ENCODE measurements at places on chromosomes 2 and 18.

DNA sequence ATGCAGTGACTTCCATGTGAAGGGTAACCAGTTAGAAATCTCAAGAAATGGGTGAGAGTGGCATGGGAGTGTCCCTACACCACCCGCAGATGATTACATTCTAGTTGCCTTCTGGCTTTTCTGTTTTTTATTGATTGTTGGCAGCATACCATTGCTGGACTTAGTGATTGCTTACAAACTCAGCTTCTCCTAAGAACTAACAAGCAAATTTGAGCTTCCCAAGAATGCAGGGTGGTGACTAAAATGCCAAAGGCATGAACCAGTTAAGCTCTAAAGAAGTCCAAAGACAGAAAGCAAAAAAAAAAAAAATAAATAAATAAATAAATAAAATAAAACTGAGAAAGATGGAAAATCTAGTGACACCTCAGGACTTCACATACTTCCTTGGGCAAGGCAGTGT, 245.5 kb upstream of the PARD3B start:
- DNase-seq, result no peak

- no peak for DNase-seq
Observed at GRCh38 chr2:108916796-108917421, 72.1 kb downstream of the EDAR start.

DNA sequence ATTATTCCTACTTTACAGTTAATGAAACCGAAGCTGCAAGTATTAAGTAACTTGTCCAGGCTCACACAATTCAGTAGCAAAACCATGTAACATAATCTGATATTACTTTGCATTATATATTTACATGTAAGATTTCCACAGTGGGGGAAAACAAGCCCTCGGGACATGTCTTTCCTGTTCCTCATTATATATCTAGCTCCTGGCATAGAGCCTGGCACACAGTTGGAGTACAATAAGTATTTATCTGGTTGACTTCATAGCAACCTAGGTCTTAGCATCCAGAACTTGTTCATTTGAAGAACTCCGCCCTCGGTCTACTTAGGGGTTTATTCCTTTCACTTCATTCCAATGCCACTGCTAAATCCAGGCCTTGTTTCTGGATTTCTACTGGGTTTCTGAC, 1.6 kb upstream of the RBM45 start:
- no peak for DNase-seq

- DNase-seq, result no peak
Observed at GRCh38 chr2:33038799-33039198, 92.0 kb downstream of the LTBP1 start.

DNA sequence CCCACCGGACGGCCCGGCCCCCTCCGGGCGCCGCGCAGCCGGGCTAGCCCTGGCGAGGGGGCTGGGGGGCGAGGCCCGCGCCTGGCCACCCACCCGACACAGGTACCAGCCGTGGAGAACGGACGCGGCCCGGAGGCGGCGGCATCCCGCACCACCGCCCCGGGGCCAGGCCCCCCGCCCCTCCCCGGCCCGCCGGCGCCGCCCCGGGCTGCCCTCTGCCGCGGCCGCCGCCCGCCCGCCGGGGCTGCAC, 405 bp downstream of the SOS1 start:
- DNase-seq, result no peak

GRCh38 chr2:107407017-107407416, 419.7 kb upstream of the RGPD4 start:
- no peak for DNase-seq

DNA sequence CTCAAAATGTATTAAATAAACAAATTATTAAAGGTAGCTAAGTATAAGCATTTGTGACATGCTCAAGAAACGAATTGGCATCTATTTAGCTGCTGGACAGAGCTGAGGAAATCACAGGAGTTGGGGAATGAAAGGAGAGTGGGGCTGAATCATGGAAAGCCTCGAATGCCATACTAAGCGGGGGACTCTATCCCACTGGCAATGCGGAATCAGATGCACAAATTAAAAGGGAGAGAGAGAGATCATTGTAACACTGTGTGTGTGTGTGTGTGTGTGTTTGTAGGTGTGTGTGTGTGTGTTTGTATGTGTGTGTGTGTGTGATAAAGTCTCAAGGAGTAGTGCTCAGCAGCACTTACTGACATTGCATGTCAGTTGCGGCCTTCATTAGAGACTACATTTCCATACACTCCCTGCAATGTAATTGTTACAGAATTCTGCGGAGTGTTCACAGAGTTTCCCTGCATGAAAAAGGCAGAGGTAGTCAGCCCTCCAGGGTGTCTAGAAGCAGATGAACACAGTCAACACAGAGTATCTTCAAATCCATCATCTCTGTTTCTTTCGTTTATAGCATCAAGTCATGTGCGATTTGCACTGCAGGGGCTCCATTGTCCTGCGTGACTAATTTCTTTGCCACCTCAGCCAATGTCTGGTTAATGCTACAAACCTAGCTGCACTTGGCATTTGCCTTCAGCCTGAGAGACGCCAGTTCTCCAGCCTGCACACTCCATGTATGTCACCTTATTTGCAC, 111.7 kb upstream of the CYRIA start:
- DNase-seq, result no peak

GRCh38 chr2:210591663-210592062, 35.3 kb downstream of the CPS1 start:
- no peak for DNase-seq

DNA sequence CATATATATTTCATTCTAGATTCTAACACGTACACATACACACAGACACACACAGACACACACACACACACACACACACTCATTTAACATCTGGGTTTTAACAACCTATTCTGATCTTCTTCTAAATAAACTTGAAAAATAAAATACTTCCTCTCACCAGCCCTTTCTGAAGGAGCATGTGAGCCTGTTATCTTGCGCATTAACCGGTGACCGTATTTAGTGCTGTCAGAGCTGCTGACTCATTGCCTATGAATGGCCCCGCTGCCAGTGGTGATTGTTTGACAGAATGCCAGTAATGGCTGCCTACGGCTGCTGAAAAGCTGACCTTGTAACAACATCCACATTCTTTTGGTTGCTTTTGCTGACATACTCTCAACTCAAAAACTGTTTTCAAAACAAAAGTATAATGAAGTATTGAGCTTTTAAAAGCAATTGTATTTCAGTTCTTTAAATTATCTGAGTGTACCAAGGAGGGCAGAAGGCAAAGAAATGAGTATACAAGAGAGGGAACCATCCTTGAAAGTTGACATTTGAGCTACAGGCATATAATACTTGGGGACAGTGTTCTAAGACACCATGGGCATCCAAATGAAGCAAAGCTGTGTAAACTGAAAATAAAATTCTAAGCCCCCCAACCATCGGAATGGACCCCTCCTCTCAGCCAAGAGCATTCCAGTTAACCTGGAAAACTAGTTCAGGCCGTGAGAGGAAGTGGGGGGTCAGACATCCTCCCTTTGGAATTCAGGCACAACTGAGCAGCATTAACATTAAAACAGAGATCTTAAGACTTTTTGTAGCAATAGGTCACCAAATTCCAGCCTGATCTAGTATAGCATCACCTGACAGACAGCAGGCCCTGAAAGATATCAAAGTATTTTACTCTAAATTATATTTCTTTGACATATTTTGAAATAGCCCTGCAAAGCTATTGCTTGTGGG, 50.2 kb upstream of the DTNA start:
- peak; percentile 31 for DNase-seq

DNA sequence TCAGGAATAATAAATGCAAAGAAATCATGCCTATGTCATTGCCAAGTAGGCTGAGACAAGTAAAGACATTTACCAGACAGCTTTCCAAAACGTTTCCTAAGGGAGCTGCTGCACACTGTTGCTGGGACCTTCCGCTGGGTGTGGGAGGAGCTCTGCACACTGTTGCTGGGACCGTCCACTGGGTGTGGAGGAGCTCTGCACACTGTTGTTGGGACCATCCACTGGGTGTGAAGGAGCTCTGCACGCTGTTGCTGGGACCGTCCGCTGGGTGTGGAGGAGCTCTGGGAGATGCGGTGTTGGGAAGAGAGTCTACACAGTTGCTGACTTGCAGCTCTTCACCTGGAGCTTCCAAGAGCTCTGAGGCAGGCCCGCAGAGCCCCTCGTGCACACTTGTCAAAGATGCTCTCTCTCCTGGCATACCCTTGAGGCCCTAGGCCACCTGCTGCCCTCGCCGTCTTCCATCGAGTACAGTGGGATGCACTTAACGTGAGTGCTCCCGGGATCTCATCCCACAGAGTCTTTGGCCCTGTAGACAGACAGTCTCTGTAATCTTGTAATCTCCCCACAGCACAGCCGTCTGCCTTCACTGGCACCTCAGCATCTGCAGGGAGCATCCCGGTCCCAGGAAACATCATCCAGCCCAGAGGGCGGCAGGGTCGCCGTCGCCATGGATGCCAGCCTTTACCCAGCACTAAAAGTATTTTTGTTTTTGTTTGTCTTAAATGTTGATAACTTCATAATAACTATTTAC, 51.4 kb downstream of the TRAPPC12 start:
- no peak for DNase-seq

GRCh38 chr2:142681952-142682351, 195.5 kb upstream of the KYNU start:
- DNase-seq, result no peak

DNA sequence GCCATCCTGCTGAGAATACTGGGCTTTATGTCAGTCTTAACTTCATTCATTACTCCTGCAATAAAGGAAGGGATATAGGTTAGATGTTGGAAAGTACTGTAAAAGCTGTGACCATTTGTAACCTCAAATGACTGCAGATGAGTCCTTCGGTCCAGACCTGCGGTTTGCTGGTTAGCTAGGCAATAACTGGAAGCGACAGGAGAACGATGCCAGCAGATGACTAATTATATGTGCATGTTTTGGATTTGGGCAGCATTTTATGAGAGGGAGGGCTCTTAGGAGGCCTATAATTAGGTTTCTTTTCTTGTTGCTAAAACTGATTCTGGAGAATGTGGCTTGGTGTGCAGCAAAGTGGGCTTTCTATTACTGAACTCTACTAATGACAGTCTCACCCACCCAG, 205.6 kb downstream of the TMEM182 start:
- no peak for DNase-seq

DNA sequence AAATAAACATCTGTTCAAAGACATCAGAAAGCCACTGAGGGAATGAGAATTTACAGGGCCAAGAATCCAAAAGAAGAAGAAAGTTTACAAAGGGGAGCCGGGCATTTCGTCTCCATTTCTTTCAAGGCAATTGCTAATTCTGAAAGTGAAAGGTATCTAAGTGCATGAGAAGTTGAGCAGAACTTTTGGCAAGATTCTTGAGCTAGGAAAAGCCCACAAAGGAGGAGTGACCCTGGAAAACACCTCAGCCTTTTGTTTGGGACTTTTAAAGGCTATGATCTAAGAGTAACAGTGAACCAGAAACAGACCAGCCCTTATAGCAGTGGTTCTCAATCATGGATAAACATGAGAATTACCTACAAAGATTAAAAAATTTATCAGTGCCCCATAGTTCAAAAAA, 87.4 kb downstream of the MDH1 start:
- DNase-seq, result no peak

GRCh38 chr2:134505446-134505845, 213.4 kb downstream of the TMEM163 start:
- DNase-seq, result no peak

- DNase-seq, result no peak
Observed at GRCh38 chr2:122523143-122523542, 767.7 kb downstream of the TSN start.

DNA sequence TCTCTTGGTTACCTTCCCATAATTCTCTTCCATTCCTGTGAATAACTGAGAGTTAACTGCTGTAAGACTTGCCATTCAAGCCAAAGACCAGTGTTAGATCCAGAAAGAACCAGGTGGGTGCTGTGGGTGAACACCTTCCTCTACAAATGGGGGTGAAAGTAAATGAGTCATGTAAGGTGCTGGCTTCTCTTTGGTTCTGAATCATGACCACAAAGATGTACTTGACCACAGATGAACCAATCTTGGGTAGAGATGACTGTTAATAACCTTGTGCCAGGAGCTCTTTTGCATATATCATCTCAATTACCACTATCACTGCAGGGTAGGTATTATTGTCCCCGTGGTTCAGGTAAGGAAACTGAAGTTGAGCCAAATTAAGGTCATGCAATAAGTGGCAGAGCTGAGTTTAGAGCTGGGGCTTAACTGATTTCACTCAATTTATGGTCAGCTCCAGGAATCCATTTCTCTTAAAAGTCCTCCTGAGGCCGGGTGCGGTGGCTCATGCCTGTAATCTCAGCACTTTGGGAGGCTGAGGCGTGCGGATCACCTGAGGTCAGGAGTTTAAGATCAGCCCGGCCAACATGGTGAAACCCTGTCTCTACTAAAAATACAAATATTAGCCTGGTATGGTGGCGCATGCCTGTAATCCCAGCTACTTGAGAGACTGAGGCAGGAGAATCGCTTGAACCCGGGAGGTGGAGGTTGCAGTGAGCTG, 244.9 kb upstream of the CXCR4 start:
- DNase-seq, result no peak

DNA sequence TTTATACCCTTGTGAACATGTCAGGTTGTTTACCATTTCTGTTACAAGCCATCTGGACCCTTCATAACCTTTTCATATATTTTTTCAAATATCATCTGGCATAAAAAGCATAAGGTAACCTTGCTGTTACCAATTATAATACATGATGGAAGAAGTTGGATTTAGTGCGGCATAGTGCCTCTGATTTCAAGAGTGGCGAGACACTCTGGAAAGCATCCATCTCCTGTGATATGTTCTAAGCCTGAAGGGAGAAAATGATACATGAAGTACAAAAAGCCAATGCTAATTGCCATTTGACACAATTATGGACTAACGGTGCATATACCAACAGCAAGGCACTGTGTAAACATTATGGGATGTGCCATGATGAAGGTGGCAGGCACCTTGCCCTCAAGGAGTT, 75.1 kb downstream of the DCC start:
- DNase-seq, result no peak

- DNase-seq, result no peak
Observed at GRCh38 chr18:4842751-4843150, 354.3 kb downstream of the AKAIN1 start.

- no peak for DNase-seq
Observed at GRCh38 chr2:23533338-23533695, 148.3 kb downstream of the KLHL29 start.

- DNase-seq, result no peak
Observed at GRCh38 chr2:241946306-241947003, 76.9 kb downstream of the RTP5 start.

DNA sequence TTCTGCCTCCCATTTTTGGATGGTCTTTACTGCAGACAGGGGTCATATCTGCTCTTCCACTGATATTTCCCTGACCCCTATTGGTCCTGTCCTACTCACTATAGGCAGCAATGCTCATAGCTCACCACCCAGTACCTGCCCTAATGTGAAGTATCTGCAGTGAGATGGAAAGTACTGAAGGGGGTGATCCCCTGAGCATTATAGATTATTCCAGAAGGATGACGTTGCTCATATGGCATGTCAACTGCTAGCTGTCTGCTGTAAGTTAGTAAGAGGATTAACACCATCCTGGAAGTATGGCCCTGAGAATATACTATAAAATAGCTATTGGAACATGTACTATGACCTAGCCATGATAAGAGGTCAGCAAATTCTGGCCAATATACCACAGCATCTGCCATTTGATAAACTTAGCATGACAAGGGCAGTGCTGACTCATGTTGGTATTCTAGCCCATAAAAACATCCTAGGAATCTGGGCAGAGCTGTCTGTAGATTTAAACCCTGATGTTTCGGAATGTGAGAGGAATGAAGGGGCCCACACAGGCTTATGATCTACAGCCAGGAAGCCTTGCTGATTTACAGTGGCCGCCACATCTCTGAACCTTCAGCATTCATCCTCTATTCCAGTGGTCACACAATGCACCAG, 451.4 kb downstream of the TNS1 start:
- DNase-seq, result no peak

- no peak for DNase-seq
Observed at GRCh38 chr18:48698707-48699106, 159.9 kb downstream of the CTIF start.

- DNase-seq, result no peak
Observed at GRCh38 chr2:238336151-238336550, 15.8 kb downstream of the TRAF3IP1 start.
